Stimulated activated CD8-positive, alpha-beta memory T cell treated with anti-CD3 and anti-CD28 coated beads, Interleukin-15, amount 100 ng/mL, for 24 hours (primary cell): ENCODE measurements at places on chromosomes 11 and 22.

- no peak for DNase-seq
Observed at GRCh38 chr11:120954381-120954780, 69.5 kb upstream of the TBCEL start.

DNA sequence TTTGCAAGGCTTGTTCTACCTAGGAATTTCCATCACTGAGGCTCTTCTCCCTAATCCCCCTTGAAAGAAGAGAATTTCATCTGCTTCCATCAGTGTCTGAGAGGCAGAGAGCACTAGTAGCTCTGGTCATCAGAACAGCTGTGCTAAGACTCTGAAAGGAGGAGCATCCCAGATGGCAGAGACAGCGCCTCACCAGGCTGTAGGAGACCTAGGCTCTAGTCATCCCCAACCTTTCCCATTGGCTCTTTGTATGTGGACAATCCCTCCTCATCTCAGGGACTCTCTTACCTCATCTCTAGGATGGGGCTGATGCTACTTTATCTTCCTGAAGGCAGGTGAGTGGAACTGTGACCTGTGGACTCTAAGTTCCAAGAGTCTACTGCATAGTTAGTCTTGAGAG lies 8.8 kb upstream of the OR9I1 start:
- DNase-seq = no peak

DNA sequence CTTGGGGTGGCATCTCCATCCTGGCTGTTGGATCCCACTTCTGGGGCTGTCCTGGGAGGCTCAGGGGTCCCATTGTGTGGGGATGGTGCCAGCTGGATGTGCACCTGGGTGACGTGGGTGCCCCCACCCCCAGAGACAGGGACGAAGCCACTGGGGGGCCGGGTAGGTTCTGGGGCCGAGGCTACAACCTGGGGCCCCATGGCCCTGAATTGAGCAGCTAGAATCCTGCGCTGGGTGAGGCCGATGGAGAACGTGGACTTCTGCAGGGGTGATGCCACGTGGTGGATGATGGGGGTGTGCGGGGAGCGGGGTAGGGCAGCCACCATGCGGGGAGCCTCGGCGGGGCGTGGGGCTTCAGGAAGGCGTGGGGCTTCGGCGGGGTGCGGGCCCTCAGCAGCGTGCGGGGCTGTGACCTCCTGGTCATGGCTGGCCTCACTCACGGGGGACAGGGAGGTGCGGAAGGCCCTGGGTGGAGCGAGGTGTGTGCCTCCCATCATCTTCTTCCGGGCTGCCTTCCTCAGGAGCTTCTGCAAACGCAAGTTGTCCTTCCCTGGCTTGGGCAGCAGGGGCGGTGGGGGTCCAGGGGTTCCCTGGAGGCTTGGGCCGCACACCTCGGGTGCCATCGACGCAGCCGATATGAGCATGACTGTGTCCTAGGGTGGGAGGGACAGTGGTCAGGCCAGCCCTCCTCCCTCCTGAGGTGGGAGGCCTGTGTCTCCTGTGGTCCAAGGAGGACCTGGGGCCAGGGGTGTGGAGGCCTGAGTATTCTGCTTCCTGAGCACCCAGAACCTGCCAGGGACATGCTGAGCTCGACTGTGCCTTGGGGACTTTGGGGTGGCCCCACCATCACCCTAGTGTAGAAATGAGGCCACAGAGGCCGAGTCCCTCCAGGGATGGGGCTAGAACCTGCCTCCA lies 1.5 kb downstream of the PRR33 start:
- no peak for DNase-seq

GRCh38 chr22:28706845-28707244 lies 27.2 kb upstream of the TTC28 start:
- DNase-seq = no peak

DNA sequence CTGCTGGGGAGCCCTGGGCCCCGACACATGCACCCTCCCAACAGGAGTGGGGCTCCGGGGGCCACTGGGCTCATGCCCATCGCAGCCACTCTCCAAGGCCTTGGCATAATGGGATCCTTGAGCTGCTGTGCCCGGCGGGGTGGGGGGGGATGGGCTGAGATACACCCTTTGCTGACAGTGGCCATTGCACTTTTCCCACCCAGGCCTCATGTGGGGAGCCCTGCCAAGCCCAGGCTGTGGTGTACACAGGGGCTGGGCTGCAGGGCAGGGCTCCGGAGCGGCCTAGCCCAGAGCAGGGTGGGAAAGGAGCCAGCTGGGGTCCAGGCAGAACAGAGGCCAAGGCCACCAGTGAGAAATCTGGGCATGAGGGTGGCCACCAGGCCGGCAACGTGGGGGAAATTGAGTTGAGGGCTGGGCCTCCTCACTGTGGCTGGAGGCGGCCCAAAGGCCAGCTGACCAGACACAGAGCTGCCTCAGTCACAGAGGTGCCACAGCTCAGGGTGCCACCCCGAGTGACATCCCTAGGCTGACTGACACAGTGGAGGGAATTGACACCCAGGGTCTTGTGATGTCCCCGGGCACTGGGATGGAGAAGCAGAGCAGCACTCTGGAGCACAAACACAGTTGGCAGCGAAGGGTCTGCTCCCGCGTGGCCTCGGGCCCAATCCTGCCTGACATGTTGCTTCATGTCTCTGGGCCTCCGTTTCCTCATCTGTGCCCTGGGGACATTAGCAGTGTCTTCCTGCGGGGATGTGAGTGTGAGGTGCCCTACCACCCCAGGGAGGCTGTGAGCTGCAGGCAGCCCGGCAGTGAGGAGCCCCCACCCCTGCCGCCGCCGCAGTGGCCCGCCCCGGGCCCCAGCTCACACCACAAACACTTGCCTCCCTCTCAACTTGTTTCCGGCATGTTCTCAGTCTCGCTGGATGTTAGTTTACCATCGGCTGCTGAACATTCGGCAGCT lies 30.4 kb downstream of the RTN4R start:
- DNase-seq = no peak

GRCh38 chr11:70644343-70645060 lies 246.2 kb downstream of the CTTN start:
- no peak for DNase-seq

DNA sequence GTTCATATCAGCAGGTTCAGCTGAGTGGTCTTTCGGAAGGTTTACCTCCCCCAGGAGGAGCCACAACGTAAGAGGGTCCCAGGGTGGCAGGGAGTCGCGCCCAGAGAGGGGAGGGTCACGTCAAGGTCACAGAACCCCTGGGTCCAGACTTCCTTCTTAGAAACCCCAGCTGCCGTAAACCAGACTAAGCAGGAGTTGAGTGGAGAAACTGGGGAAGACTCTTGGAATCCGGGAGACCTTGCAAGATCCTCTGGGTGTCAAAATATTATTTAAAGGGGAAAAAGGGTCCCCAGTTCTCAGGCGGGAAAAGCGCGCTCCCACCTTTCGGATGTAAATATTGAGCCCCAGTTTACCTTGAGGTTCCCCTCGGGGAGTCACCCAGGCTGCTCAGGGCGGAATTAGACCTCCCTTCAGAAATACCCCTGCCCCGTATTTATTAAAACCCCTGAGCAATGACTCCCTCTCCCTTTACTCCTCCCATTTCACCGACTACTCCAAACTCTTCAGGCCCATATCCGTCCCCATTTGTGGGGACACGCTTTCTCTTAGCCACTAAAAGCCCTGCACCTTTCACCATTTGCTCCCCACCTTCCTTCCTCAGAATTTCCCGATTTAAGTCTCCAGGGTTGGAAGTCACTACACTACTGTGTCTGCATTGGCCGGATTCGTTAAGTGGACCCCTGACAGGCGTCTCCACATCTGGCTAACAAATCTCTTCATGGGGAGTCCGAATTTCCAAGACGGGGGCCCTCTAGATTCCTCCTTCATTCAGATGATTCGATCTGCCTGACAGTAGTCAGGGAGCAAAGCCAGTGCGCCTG lies 4.2 kb downstream of the SLC17A6 start:
- DNase-seq = no peak

GRCh38 chr22:25156736-25157135 lies 42.9 kb upstream of the CRYBB3 start:
- no peak for DNase-seq

DNA sequence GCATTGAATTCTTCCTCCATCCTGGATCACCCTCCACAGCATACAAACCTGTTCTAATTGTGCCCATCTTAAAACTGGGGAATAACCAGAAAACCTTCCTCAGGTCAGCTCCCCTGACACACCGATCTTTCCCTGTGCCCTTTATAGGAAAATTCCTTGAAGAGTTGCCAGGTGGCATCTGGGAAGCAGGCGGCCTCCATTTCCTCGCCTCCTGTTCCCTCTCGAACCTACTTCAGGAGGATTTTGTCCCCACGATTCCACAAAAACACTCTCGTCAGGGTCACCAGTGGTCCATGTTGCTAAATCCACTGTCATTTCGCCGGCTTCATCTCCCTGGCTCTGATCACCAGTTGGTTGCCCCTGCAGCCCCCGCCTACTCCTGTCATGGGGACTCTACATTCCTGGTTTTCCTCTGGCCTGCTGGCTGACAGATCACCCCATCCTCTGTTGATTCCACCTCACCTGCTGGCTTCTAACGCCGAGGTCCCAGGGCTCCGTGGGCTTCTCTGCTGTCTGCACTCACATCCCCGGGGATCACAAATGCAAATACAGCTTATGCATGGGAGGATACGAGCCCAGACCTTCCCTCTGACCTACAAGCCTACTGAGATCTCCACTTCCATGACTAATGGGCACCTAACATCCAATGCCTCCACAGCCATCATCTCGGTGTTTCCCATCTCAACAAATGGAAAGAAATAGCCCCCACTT lies 92.5 kb upstream of the PRDM11 start:
- DNase-seq = no peak

DNA sequence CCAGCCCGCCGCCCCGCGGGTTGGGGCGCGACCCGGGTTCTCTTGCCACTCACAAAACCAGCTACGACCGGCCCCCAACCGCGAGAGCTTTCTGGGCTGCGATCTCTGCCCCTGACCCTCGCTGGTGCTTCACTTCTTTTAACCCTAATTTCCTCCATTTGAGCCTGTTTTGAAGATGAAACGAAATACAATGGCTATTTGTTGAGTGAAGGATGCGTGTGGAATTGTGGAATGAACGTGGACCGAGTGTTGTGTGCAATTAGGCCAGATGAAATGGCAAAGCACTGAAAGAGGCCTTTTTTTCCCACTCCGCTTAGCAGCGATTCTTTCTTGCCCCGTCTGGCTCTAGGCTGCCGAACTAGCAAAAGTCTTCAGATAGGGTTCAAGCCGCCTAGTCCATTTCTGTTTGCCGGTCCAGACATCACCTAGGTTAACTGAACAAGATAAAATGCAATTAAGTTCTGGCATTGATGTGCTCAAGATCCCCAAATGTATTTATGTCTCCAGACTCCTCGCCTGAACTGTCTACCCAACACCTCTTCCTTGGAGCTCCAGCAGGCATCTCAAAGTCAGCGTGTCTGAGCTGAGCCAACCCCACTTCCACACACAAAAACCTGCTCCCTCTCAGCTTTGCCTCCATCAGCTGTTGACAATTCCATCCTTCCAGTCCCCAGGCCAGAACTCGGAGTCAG lies 471 bp upstream of the TMEM184B start:
- DNase-seq = no peak

DNA sequence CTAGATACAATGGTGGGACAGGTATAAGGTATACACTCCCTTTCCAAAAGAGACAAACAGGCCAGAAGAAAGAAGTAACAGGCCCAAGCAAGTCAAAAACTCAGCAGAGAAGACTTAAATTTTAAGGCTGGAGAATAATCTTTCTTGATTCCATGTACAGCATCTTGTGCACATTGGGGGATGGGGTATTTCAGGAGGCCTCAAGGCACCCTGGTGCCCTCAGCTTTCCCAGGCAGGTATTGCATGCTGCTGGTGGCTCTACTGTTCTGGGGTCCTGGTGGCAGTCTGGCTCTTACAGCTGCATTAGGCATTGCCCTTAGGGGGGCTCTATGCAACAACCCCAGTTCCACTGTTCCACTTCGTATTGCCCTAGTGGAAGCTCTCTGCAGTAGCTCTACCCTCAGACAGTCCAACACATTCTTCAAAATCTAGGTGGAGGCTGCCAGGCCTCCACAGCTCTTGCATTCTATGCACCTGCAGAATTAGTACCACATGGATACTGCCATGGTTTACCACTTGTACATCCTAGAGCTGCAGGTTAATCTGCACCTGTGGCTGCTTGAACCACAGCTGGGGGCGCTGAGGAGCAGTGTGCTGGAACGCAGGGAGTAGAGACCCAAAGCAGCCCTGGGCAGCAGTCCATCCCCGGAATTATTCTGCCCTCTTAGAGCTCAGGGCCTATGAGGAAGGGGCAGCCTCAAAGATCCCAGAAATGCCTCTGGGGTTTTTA lies 4.2 kb upstream of the CTSC start:
- DNase-seq = no peak

- no peak for DNase-seq
Observed at GRCh38 chr22:35380013-35380412, 883 bp upstream of the HMOX1 start.

- no peak for DNase-seq
Observed at GRCh38 chr22:28332410-28332809, 347.2 kb downstream of the TTC28 start.
